ENCODE measurements at places on chromosomes 11 and 22.

GRCh38 chr11:31443802-31444201 lies 65.6 kb downstream of the IMMP1L start:
- no peak for DNase-seq

- peak; percentile 64 for DNase-seq
Measured at GRCh38 chr22:46737976-46738646, at the start of gene CERK. Gene CERK (minus strand): TSS chr22:46738252. CDS start chr22:46738148, 104 bp downstream.

- DNase-seq, result no peak
Measured at GRCh38 chr22:46617986-46618647, 2.1 kb upstream of the GRAMD4 start.

DNA sequence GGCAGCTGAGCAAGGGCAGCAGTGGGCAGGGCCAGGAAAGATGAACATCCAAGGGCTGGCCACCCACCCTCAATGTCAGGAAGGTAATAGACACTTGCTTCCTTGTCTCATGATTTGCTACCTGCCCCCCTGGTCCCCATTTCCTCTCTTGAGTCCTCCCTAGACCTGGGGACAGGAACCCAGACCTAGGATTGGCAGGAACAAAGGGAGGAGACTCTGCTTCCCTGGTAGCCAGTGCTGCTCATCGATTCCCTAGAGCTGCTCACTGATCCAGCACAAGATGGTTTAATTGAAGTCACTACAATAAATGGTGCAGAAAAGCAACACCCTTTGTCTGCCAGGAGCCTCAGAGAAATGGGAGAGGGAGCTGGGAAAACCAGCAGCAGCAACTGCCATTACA lies 67.8 kb upstream of the CHST1 start:
- no peak for DNase-seq

GRCh38 chr11:128455766-128456165 lies 131.6 kb downstream of the ETS1 start:
- DNase-seq, result no peak

- no peak for DNase-seq
Measured at GRCh38 chr11:132289590-132290256, 919.3 kb downstream of the NTM start.

DNA sequence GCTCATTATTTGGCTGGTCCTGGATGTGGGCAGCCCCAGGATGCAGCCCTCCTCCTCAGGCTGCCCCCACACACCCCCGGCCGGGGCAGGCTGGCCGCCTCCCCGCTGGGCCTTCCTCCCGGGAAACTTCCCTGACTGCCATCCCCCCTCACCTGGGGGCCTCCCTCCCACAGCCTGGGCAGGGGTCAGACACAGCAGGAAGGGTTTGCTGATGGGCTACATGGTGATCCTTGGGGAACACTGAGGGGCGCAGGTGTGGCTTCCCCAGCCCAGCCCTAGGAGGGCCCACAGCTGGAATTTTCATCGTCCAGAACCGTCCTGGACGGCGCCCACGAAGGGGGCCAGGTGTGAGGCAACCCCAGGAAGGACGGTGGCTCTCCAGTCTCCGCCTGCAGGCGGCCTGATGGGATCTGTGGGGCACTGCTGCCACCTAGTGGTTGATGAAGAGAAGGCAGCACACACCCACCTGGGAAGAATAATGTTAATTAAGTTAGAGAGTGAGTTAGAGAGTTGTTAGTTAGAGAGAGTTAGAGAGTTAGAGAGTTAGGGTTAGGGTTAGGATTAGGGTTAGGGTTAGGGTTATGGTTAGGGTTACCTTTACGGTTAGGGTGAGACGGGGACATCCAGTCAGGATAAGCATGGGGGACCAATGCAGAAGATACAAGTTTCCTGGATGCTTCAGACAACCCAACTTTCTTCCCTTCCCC lies 75.9 kb upstream of the PRR5 start:
- DNase-seq, result peak; percentile 73

GRCh38 chr22:48517039-48518030 lies 1310.3 kb downstream of the BRD1 start:
- no peak for DNase-seq

DNA sequence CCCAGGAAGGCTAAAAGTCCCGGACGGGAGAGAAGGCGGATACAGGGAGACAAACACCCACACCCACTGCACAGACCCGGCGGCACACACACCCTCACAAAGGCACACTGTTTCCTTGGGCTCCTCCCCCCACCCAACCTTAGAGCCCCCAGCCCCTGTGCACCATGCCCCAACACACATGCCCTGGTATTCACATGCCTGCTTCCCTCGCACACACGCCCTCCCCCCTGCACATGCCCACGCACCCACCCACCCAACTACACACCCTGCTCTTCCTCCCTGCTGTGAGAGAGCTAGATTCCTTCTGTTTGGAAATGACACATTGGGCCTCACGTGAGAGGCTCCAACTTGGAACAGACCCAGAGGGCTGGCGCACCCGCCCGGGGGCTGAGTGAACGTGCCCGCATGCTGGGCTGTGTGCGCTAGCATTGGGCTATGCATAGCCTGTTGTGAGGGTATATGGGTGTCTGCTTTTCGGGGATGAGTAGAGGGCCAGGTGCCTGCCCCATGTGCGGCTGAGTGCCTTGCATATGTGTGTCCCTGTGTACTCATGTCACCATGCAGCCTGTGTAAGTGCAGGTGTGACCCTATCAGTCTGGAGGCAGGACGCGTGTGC lies 518 bp upstream of the CHRM1 start:
- no peak for DNase-seq

DNA sequence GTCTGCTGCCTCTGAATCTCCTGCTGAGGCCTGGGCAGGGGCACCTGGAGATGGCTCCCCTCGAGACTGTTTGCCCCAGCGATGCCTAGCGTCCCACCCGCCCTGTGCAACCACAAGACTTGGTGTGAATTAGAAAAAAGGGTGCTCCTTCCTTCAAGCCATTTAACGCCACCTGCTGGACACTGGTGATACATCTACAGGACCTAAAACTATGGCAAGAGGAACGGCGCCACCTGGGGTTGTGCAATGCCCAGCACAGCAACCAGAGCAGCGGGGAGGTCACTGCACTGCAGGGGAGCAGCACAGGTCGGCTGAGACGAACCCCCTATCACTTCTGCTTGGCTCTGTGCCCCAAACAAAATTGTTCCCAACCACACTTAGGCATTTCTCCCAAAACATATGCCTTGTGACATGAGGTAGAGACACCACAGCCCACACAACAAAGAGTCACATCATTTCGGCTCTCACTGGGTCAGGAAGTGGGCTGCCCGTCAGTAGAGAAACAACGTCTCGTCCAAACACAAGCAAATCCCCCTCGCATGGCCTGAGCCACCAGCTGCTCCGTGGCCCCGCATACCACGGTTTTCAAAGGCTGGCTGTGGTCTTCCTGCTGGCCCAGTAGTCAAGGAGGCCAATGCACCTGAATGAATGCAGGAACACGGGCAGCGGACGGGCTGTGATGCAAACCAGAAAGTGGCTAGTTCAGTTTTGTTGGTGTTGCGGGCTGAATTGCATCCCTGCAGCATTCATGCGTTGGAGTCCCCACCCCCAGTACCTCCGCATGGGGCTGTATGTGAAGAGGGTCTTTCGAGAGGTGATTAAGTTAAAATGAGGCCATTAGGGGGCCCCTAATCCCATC lies 171.9 kb downstream of the SHANK2 start:
- peak; percentile 8 for DNase-seq

GRCh38 chr11:70364178-70364577 lies 34.2 kb upstream of the CTTN start:
- no peak for DNase-seq

GRCh38 chr11:121029813-121030445 lies 6.0 kb downstream of the TBCEL start:
- no peak for DNase-seq

DNA sequence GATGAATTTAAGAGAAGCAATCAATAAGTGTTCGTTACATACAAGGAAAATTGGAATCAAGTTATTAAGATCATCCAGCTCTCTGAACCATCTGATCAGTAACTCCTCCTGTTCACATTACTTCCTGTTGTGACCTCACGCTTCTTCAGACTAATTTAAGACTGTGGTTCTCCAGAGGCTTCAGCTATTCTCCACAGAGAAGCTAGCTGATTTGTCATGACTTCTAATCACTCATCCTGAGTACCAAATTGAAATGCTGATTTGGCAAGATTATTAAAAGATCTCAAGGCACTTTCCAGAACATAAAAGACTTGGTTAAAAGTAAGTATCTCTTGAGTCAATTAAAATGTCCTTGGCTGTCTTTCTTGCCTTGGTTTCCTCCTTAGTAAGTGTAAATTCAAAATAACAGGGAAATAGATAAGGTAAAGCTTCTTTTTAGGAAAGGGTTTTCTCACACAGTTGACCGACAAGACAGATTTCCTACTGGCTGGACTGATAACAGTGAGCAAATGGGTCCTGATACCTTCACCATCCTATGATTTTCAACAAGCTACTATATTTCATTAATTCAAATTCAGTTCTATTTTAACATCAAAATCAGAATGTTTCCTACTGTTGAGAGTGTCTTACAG lies 38.5 kb downstream of the GAB2 start:
- no peak for DNase-seq

DNA sequence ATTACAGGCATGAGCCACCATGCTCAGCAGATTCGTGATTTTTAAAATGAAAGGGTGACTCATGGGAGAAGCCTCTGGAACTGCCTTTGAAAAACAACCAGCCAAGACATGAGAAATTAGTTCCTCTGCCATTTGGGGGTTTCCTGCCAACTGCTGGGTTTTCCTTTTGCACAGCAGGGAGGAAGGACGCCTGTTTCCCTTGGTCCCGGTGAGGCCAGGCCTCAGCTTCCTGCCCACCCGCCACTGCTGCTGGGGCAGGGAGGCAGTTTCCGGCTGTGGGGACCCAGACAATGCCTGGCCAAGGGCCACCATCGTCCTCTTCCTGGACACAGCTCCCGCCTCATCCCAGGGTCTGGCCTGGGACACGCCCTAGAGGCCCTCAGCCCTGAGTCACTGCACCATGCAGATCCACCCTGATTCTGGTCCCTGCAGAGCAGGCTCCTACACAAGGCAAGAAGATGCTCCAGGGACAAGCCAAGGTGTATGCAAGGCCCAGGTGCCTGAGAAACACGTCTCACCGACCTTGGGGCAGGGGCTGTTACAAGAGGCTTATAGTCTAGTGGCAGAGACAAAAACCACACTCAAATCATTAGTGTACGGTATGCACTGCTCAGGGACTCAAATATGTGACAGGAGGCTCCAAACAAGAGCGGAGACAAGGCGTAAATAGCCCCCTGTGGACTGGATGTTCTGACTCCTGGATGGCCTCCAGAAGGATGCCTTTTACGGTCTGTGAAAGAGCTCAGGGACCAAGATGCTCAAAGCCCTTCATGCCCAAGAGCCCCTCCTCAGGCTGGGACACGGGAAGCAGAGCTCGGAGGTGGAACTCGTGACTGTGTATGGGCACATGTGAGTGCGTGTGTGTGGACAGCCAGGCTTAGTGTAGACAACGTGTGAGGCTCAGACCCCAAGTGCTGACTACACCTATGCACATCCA lies 10.0 kb downstream of the PPM1F start:
- no peak for DNase-seq

DNA sequence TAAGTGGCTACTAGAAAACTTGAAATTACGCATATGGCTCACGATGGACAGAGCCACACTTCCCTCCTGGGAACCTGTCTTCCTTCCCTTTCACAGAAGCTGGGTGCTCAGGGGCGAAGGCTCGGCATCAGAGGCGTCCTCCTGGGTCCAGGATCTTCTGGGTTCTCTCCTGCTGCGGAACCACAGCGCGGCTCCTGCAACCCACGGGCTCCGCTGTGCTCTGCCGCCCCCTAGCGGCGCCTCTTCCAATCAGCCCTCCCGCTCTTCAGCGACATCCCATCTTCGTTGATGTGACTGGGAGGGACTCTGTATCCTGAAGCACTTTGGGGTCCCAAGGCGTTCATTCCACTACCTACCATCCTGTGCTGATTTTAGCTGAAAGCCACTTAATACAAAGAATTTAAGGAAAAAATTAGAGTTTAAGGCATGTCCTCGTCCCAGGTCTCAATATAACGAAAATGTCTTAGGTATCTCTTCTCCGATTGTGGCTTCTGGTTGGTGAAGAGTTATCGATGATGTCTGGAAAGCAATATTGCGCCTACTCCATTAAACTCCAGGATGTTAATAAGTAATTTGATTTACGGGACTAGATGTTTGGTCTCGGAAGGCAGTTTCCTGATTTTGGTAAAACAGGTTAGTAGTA lies 14.8 kb upstream of the RPS3 start:
- DNase-seq, result peak; percentile 78

GRCh38 chr11:130300567-130300966 lies 14.2 kb downstream of the ZBTB44 start:
- no peak for DNase-seq

GRCh38 chr22:25706197-25706596 lies 35.8 kb upstream of the MYO18B start:
- no peak for DNase-seq

GRCh38 chr11:1223346-1224110 lies 662 bp downstream of the MUC5B start:
- no peak for DNase-seq

Data from stimulated activated CD4-positive, alpha-beta T cell treated with anti-CD3 and anti-CD28 coated beads, Interleukin-12 subunit alpha, Interleukin-12 subunit beta, amount 100 ng/mL, for 4 hours (primary cell).